Adipose tissue (tissue), 3 donors: ENCODE measurements at places on chromosomes 12 and 14. TPM values are rescaled to one million over a fixed set of nuclear protein-coding genes. Genes with fewer than 3 reads are reported as not detected.

AP4S1 gene
- polyA plus RNA-seq: 3.0 TPM

AVPR1A gene
- polyA plus RNA-seq: 1.6 TPM

RERGL gene
- 64.3 TPM for polyA plus RNA-seq

TPH2 gene
- polyA plus RNA-seq: not detected

ACACB gene
- polyA plus RNA-seq: 237 TPM

MIP gene
- polyA plus RNA-seq: 0.16 TPM

DNAH10 gene
- 0.24 TPM for polyA plus RNA-seq

ZC3H14 gene
- polyA plus RNA-seq: 18.0 TPM

FAM186B gene
- 1.7 TPM for polyA plus RNA-seq
